ENCODE measurements at places on chromosomes 3 and 15. TPM values are rescaled to one million over a fixed set of nuclear protein-coding genes. Genes with fewer than 3 reads are reported as not detected.

GPR160 gene
- 4.6 TPM for total RNA-seq

GOLGA8N gene
- 14.3 TPM for total RNA-seq

FAM81A gene
- 0.39 TPM for total RNA-seq

GPR149 gene
- not detected for total RNA-seq

ADGRG7 gene
- 0.10 TPM for total RNA-seq

RPP25 gene
- 2.1 TPM for total RNA-seq

DNA sequence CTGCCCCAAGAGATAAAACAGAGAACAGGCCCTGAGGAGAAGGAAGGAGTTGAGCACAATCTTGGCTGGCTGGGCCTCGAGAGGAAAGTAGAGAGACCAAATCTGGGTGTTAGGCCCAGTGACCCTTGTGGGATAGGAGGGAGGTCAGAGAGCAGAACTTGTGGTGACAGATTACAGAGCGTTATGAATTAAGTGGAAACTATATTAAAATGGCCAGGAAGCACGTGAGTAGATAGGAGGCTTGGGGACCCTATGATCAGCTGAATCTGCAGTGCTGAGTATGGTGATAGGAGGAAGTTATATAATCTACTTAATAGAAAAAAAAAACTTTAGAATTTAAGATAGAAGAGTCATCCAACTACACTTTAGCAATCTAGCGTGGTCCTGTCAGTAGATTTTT is 30.0 kb downstream of the ST6GAL1 start:
- no peak for DNase-seq

DNA sequence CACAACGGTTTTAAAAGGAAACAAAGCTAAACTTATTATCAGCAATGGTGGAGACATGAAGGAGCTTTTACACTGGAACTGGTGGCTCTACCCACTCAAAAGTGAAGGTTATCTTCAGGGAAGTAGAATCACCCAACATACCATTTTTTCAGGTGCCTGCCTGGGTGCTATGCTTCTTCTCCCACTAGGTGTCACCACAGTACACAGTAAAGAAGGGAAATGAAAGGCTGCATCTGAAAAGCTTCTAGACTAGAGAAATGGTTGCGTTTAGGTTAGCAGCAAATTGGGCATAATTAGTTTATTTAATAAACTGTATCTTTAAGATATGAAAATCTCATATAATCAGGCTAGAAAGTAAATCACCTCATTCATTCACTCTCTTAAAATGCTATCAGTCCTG is 47.0 kb upstream of the SELENOK start:
- DNase-seq, result peak; percentile 19

- DNase-seq, result no peak
These were observed 288 bp upstream of the NME9 start for GRCh38 chr3:138329984-138330293.

GRCh38 chr15:50970524-50970923 is 62.0 kb downstream of the AP4E1 start:
- no peak for DNase-seq

- no peak for DNase-seq
These were observed 49.7 kb upstream of the UTS2B start for GRCh38 chr3:191380001-191380400.

DNA sequence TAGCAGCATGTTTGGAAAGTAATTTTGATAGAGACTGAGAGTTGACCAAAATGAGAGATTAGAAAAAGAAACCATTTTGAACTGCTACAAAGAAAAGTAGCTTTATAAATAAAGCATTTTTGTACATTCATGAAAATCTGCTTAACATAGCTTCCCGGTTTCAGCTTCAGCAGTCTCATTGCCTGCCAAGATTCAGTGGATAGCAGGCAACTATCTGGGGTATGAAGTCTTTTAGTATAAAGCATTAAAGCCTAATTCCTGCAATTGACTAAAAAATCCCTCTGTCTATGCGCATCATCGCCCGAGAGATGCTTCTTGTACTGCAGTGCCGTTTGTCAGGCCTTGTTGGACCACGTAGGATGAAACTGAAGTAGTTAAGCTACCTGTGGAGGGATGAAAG is 588.4 kb downstream of the NAALADL2 start:
- DNase-seq, result peak; percentile 2

DNA sequence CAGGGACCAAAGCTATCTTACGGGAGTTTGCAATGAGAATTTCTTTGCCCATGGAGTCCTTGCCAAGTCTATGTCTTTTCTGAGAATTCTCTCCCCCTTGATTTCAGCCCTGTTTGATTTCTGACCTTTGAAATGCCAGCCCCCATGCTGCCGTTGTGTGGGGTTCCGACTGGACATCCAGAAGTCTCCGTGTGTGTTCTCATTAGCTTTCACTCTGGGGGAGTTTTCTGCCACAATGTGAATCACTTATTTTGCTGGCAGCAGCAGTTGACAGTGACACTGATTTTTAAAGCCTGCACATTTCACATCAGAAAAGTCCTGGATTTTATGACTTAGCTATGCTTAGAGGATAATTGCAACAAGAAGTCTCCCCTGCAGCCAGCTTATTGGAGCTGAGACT is 98.4 kb upstream of the CTDSPL start:
- DNase-seq, result peak; percentile 34

DNA sequence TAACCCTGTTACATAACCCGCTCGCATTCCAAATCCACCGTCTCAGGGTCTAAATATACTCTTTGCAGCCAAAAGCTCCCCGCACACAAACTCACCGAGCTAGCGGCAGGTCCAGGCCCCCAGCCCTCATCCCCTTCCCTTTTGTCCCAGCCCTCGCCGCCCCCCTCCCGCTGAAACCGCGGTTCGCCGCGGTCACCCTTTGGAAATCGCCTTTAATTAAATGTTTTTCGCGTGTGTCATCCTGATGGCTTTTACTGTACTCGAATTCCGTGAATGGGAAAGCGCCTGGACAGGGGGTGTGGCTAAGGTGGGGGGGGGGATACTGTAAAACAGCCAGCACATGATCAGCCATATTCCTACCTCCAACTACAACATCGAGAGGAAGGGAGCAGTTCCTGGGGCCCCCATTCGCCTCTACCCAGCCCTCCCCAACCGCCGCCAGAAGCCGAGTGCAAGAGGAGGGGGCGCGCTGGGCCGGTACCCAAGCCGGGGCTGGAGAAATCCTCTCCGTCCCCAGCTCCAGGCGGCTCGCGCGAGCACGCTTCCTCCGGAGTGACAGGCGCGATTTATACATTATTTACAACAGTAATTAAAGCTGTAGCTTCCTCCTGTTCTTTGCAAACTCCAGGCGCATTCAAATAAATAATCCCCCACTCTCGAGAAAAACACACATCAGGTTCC is 1.7 kb downstream of the RORA start:
- no peak for DNase-seq

DNA sequence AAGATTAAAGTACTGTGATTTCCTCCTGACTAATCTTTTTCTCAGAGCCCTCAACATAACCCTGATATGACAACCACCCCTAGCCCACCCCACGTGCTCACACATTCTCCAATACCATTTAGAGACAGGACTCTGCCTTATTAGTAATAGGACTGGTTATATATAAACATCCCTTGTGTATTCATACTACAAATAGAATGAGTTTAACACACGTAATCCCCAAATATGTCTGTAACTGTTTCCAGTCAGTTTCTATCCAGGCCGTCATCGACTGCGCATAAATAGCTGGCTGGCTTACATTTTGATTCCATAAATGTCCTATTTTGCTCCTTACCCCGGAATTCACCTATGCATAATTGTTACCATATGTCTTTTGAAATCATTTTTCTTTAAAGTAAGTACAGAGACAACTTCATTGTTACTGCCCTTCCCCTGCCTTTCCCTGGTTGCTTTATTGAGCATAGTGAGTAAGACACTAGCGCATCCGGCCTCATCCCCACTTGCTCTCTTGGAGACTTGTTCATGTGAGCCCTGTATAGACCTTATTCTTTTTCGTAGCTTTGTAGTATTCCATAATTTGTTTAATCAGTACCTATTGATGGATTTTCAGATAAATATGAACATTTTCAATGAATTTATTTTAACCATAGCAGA is 3.5 kb upstream of the P2RY14 start:
- peak; percentile 62 for DNase-seq

DNA sequence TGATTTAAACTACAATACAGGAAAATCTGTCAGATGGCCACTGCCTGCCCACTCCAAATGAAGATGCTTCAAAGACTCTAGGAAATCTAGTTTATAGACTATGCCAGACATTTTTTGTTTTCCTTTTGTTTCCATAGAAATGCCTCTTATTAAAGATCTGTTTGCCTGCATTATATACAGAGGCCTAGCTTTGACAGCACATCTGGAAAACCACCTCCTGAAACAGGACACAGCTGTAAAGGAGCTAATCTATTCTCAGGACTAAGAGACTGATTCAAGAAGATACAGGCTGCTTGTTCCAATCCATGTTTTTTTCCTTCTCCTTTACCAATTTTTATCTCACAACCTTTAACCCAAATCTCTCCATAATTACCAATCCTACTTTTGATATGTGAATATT is 75.3 kb upstream of the STRIT1 start:
- DNase-seq, result peak; percentile 7

- DNase-seq, result no peak
These were observed 29.9 kb upstream of the LRTM1 start for GRCh38 chr3:54957711-54958110.

DNA sequence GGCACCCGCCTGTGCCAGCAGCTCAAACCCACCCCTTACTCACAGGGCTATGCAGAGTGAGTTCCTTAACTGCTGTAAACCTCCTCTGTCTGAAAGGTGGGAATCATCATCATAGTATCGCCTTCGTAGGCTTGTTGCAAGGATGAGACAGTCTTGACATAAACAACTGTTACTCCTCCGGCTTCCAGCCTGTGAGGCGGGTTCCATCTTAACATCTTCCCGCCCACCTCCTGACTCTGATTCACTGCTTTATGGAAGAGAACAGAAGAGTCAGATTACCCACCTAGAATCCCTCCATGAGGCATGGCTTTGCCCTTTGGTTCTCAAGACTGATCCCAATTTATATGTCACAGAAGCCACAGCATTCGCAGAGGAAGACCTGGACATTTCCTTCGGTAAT is 21.9 kb downstream of the POLR2M start:
- DNase-seq, result no peak

DNA sequence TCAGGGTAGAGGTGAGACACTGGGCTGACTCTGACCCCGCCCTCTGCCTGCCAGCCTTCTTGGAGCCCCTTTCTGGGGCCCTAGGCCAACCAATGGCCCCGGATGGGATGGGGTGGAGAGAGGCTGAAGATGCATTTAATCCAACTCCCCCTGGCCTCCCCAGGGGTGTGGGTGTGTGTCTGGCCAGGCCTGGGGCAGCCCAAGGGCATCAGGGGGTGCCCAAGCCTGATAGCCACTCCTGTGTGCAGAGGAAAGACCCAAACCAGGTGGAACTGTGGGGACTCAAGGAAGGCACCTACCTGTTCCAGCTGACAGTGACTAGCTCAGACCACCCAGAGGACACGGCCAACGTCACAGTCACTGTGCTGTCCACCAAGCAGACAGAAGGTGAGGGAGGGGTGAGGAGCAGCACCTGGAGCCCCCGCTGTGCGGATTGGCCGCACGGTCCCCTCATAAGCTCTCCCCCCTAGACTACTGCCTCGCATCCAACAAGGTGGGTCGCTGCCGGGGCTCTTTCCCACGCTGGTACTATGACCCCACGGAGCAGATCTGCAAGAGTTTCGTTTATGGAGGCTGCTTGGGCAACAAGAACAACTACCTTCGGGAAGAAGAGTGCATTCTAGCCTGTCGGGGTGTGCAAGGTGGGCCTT is 9.5 kb downstream of the SPINT1 start:
- DNase-seq, result no peak

GRCh38 chr15:84721371-84721770 is 5.4 kb upstream of the SEC11A start:
- DNase-seq, result no peak

DNA sequence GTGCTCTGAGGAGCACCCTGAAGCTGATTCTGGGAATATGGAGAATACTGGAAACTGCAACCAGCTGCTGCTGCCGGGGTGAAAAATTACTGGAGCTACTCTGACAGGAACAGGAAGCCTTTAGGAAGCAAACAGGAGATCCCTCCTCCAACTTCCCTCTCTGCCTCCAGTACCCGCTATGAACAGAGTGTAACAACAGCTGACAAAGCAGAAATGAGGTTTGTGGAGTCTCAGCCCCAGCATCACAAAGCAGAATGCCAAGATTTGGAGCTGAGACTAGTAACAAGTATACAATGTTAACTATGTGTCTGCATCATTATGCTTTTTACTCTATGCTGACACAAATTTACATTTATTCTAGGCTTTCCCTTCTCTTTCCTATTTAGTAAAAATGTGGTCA is 22.7 kb upstream of the PIAS1 start:
- DNase-seq, result no peak

DNA sequence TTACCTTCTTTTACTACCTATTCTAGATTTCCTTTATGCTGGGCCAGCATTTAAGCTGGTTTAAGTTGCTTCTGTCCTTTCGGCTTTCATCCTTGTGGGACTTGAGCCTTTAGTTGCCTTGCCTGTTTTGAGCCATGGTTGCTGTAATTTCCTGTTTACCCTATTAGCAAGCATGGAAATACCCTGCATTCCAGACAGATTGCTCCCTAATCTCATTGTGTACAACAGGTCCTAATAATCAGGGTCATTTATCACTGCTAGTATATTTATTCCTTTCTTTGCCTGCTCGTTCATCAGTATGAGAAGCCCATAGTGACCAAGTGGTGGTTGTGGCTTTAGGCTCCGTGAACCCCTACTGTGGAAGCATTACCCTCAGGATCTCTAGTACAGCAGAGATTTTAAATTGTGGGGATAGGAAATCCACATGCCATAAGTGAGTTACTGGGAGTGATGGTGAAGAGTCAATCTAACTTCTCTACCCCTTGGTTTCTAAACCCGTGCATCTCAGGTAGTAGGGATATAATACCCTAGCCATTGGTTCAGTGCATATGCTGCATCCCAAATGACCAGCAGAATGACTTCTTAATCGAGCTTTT is 31.9 kb downstream of the NCK1 start:
- DNase-seq, result no peak
